Stimulated activated CD8-positive, alpha-beta memory T cell treated with anti-CD3 and anti-CD28 coated beads, Interleukin-15, amount 100 ng/mL, for 4 hours (primary cell): ENCODE measurements at places on chromosomes 2 and 18.

GRCh38 chr2:218890369-218890768 lies 9.7 kb downstream of the WNT10A start:
- no peak for DNase-seq

- no peak for DNase-seq
Measured at GRCh38 chr2:69694894-69695849, 46.8 kb upstream of the ANXA4 start.

DNA sequence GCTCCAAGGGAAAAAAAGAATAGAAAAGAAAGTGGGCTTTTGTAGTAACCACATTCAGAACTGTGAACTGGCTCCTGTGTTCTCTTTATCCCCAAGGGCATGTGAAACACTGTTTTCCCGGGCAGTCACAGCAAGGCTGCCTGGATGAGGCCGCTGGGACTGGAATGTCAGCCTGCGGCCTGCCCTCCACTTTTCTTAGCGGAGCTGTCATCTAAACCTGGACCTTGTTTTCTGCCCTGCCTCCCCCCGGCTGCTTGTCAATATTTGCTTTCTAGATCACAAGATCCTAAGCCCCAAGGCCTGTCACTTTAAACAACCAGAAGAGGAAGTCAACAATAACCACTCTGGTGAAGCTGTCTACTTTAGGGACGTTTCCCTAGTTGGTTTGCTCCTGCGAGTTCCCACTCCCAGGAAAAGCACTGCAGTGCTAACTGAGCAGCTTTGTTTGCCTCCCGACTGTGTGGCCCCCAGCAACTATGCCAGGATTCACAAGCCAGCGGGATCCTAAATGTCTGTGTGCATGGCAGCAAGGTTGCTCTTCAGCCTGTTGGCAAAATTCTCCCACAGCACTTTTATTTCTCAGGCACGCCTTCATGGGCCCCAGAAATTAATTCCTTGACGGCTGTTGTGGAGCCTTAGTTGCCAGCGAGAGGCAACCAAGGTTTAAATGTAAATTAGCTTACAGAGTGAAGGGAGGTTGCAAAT lies 30.6 kb downstream of the SOWAHC start:
- no peak for DNase-seq

DNA sequence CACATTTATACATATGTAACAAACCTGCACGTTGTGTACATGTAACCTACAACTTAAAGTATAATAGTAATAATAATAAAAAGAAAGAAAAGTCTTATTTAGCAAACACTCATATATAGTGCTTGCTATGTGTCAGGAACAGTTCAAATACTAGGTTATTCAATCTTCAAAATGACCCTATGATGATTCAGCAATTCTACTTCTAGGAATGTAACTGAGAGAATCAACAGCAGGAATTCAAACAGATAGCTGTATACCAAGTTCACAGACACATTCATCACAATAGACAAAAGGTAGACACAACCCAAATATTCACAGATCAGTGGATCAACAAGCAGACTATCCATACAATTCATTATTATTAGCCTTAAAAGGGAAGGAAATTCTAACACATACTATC lies 69.5 kb downstream of the MYO5B start:
- no peak for DNase-seq

- DNase-seq: no peak
Measured at GRCh38 chr2:60602388-60602787, 48.9 kb upstream of the BCL11A start.

GRCh38 chr18:26181343-26181826 lies 44.9 kb upstream of the TAF4B start:
- no peak for DNase-seq

- DNase-seq: no peak
Measured at GRCh38 chr18:46253498-46253897, 149.3 kb downstream of the HAUS1 start.

DNA sequence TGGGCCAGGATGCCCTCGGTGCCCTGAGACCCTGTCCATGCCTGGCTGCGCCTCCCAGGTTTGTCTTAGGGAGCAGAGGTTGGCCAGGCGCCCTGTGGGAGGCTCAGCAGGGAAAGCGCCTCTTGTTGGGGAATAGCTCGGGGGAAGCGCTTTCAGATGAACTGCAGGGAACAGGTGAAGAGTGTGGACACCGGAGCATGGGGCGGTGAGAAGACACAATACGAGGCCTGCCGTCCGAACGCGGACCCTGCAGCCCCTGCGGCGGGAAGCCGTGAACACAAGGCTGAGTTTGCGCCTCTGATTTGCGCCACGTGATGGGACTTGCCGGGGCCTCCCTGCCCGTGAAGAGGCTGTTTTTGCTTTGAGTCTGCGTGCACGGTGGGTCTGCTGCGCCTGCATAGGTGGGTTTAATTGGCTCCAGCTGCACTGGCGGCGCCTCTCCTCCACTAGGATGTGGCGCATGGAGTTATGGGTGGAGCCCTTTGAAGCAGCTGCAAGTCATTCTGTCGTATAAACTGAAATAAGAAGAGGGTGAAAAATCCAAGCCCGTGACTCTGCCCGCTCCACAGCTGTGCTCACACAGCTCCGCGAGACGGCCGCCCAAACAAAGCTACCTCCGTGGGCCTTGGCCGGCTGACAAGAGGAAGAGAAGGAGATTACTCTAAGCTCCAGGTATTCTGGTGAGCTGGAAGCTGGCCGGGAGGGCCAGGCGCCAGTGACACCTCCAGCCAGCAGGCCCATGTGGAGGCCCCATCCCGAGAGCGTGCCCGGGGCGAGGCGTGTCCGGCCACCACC lies 103.5 kb upstream of the CTDP1 start:
- DNase-seq: no peak

GRCh38 chr2:57698935-57699449 lies 347.6 kb upstream of the VRK2 start:
- no peak for DNase-seq

DNA sequence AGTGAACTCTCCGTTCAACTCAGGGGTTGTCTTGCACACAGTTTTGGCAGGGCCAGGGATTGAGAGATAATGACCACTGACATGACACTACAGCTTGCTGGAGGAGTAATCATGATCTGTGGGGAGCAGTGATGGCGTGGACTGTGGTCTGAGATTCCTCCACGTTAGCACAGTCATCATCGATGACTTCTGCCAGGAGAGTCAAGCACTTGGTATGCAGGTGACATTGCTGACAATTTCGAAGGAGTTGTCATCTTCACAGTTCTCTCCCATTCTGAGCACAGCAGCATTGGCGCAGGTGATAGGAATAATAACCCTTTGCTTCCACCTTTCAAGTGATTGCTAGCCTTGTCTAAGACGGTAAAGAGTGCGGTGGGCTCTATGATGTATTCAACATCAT lies 79.8 kb downstream of the SGPP2 start:
- no peak for DNase-seq

DNA sequence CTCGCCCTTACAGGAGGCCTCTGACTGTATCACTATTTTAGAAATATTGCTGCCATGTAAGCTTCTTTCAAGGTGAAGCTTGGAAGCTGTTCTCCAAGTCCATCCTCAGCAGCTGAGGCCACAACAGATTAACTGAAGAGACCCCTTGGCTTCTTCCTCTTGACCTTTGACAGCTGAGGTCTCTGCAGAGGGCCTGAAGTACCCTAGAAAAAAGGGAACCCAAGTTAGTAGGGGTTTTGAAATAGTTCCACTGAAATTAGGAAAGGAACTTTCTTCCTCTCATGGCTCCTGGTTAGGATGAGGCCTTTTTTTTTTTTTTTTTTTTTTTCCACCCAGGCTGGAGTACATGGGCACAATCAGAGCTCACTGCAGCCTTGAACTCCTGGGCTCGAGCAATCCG lies 15.5 kb upstream of the IHH start:
- DNase-seq: no peak
